ENCODE measurements at places on chromosomes 7 and 10.

DNA sequence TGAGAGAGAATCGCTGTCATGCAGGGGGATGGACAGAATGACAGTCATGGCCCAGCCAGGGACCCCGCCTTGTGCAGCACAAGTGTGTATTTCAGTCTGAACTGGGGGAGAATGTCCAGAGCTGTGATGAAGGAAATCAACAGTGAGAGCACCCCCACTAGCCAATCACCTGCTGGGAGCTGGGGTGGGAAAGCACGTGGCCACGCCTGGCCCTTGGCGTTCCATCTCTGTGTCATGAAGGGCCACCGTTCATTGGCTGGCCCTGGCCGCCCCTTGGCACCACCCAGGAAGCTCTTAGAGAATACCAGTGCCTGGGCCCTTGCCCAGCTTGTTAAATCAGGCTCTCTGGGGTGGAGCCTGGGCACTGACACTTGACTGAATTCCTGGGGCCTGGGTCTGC is 22.8 kb downstream of the GRID1 start:
- no peak for DNase-seq

GRCh38 chr7:90772410-90772809 is 176.3 kb downstream of the CDK14 start:
- DNase-seq: no peak

- no peak for DNase-seq
These were observed 82.9 kb downstream of the ELFN1 start for GRCh38 chr7:1752771-1753563.

- DNase-seq: no peak
These were observed 47.1 kb downstream of the DIP2C start for GRCh38 chr10:642186-642890.

DNA sequence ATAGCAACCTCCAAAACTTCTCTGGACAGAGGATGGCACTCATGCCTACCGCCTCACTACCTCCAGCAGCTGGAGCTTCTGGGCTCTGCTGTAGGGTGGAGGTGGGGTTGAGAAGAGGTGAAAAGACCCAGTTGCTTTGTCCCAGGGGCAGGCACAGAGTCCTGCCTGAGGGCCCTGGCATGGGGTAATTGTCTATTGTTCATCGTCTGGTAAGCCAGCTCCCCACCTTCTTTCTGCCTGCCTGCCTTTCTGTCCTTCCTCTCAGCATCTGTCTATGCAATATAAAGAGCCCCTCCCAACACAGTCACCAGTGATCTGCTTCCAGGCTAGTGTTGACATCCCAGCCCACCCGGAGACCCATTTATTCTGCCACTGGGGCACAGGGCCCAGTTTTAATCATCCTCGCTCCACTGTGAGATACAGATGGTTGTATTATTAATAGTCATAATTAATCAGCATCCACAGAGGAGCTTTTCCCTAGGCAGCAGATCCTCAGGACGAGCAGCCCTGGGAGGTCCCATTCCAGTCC is 39.0 kb downstream of the ZMIZ1 start:
- no peak for DNase-seq

DNA sequence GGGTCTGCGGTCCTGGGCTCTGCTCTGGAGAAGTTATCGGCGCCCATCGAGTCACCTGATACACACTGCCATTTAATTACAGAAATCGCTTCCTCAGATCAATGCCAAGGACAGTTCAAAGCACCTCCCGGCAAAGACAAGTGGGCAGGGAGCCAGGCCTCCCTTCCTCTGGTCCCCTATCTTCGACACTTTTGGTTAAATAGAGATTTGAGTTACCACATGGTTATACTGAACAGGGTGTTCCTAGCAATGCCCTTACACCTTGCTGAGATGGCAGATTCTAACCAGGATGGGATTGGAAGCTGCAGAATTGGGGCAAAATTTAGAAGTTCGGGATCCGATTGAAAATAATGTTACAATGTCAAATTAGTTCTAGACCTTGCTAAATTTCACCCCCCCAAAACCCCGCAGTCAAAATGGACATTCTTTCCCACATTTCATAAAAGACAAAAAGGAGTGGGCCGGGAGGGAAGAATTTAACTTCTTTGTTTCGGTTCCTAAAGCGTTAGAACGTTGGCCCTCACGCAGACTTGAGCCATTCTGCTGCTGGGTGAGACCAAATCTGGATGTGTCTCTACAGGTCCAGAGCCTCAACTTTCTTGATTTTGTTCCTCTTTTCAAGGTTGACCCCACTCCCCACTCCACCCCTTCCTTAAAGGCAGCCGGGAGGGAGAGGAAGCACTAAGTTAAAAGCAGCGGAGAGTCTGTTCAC is 2.2 kb upstream of the DLX5 start:
- DNase-seq: no peak
